ENCODE measurements at places on chromosomes 3 and 15.
A peak's percentile ranks its signal among the peaks of the same experiment; 100 is the strongest.

GRCh38 chr3:23762214-23762613, 43.5 kb upstream of the UBE2E1 start:
- no peak for DNase-seq
- H3K36me3 ChIP-seq: no peaks in the 10 kb centered on the region
- H3K27me3 ChIP-seq: no peaks in the 10 kb centered on the region
- no peak overlapping the region for H3K4me3 ChIP-seq
- H3K4me1 ChIP-seq: peaks cover 19% of the 10 kb centered on the region

- no peak overlapping the region for H3K4me3 ChIP-seq
- H3K27ac ChIP-seq: no peak overlapping the region
- no peaks in the 10 kb centered on the region for H3K36me3 ChIP-seq
- DNase-seq: no peak
Measured at GRCh38 chr3:116824208-116824607, 114.6 kb downstream of the TUSC7 start.

DNA sequence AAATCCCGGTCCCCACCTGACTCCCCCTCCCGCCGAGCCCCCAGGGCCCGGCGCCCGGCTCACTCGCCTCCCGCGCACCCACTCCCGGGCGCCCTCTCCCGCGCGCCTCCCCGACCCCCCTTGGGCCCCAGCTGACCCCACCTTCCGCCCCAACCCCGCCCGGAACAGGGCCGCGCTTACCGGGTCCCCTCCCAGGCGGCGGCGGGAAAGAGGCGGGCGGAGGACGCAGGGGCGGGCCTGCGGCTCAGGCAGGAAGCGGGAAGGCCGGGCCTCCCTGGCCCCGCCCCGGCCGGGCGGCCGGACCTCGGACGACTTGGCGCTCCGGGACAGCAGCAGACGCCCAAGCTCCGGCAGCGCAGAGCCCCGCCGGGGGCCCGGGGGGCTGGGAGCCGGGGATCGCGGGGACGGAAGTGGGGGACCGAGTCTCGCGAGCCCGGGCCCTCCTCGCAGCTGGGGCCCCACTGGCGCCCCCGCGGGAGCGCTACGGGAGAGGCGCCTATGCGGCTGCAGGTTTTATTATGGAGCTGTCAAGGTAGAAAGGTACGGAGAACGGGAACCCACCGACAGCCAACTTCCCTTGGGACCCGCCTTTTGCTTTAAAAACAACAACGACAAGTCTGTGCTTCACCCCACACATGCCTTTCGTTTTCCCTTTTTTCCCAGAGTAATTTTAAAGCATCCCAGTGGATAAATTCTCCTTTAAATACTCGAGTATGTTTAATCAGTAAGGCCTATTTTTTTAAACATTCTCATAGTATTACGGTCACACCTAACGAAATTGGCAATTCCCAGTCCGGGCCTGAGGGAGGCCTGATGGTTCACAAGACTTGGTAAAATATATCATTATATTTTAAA, at the start of gene SLC41A3:
Gene SLC41A3, minus strand, starts transcription at position 212 of the 855 bp plus-strand sequence. CDS start 15,905 bp downstream, outside the sequence.
- H3K27ac ChIP-seq: peak within 1 kb of the TSS; percentile 83
- peaks cover 2% of the 10 kb centered on the region for H3K36me3 ChIP-seq
- H3K27me3 ChIP-seq: no peaks in the 10 kb centered on the region
- DNase-seq: peak; percentile 75

- no peak overlapping the region for H3K27ac ChIP-seq
- DNase-seq: peak; percentile 88
- no peaks in the 10 kb centered on the region for H3K36me3 ChIP-seq
- no peak overlapping the region for H3K4me3 ChIP-seq
- peaks cover 42% of the 10 kb centered on the region for H3K4me1 ChIP-seq
Measured at GRCh38 chr3:194736896-194737600, 51.4 kb downstream of the FAM43A start.

DNA sequence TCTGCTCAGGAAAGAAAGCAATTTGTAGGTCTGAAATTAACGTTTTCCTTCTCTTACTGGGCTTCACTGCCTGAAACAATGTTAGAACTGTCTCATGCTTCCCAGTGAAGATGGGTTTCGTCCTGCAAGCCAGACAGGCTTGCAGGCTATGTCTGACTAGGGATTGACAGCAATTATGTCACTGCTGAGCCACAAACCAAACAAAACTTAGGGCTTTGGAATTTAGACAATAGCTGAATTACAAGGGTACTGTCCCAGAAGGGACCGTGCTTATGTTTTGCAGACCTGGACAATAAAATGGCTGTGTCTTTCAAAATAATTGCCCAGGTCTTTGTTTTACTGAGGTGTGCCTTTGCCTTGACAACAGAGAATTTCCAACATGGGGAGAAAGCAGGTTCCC, 46.3 kb upstream of the CCDC80 start:
- no peaks in the 10 kb centered on the region for H3K4me1 ChIP-seq
- H3K36me3 ChIP-seq: no peaks in the 10 kb centered on the region
- H3K4me3 ChIP-seq: no peak overlapping the region
- no peaks in the 10 kb centered on the region for H3K27me3 ChIP-seq
- no peak overlapping the region for H3K27ac ChIP-seq

- H3K4me3 ChIP-seq: no peak overlapping the region
- H3K4me1 ChIP-seq: peaks cover 3% of the 10 kb centered on the region
- H3K36me3 ChIP-seq: no peaks in the 10 kb centered on the region
- no peak for DNase-seq
- H3K27ac ChIP-seq: no peak overlapping the region
- no peaks in the 10 kb centered on the region for H3K27me3 ChIP-seq
Measured at GRCh38 chr3:151931171-151931570, 57.7 kb downstream of the SUCNR1 start.

- H3K36me3 ChIP-seq: no peaks in the 10 kb centered on the region
- no peaks in the 10 kb centered on the region for H3K4me1 ChIP-seq
- H3K27ac ChIP-seq: no peak overlapping the region
- DNase-seq: no peak
Measured at GRCh38 chr3:193762657-193763056, 169.6 kb downstream of the OPA1 start.

- peaks cover 35% of the 10 kb centered on the region for H3K36me3 ChIP-seq
- no peak overlapping the region for H3K4me3 ChIP-seq
- no peaks in the 10 kb centered on the region for H3K27me3 ChIP-seq
- no peak overlapping the region for H3K27ac ChIP-seq
Measured at GRCh38 chr3:184993394-184993793, 159.5 kb downstream of the C3orf70 start.

DNA sequence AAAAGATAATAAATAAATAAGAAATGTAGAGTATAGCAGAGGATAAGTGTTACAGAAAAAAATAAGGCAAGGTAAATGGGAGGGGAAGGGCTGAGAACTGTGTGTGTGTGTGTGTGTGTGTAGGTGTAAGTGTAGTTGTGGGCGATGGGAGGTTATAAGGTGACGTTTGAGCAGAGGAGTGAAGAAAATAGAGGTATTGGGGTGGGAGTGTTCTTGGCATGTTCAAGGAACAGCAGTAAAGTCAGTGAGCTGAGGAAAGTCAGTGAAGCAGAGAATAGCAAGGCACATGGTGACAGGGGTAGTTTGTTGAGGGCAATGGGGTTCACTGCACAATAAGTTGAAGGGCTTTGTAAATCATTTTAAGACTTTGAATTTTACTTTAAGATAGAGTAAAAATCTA, 30.9 kb upstream of the ZNF148 start:
- no peaks in the 10 kb centered on the region for H3K36me3 ChIP-seq
- H3K4me3 ChIP-seq: no peak overlapping the region
- H3K4me1 ChIP-seq: no peaks in the 10 kb centered on the region
- H3K27me3 ChIP-seq: no peaks in the 10 kb centered on the region
- no peak overlapping the region for H3K27ac ChIP-seq

- DNase-seq: peak; percentile 59
- H3K4me1 ChIP-seq: no peaks in the 10 kb centered on the region
- no peak overlapping the region for H3K4me3 ChIP-seq
- H3K36me3 ChIP-seq: no peaks in the 10 kb centered on the region
- H3K27ac ChIP-seq: no peak overlapping the region
Measured at GRCh38 chr3:12170207-12170606, 11.5 kb upstream of the TIMP4 start.

DNA sequence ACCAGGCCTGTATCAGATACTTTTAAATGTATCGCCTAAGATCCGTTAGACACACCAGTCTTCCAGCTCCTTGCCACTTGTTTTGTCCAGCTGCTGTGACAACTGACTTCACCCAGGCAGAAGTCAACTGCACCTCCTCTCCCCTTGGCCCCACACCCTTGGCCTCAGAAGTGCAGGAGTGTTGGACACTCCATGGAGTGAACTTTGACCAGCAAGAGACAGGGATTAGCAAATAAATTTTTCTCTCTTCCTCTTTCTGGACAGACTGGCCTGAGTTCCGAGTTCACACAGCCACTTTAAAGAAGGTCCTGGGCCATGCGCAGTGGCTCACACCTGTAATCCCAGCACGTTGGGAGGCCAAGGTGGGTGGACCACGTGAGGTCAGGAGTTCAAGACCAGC, 2.9 kb upstream of the CLN6 start:
- H3K27me3 ChIP-seq: no peaks in the 10 kb centered on the region
- peaks cover 32% of the 10 kb centered on the region for H3K4me1 ChIP-seq
- no peak overlapping the region for H3K4me3 ChIP-seq
- no peak for DNase-seq
- H3K27ac ChIP-seq: no peak overlapping the region

DNA sequence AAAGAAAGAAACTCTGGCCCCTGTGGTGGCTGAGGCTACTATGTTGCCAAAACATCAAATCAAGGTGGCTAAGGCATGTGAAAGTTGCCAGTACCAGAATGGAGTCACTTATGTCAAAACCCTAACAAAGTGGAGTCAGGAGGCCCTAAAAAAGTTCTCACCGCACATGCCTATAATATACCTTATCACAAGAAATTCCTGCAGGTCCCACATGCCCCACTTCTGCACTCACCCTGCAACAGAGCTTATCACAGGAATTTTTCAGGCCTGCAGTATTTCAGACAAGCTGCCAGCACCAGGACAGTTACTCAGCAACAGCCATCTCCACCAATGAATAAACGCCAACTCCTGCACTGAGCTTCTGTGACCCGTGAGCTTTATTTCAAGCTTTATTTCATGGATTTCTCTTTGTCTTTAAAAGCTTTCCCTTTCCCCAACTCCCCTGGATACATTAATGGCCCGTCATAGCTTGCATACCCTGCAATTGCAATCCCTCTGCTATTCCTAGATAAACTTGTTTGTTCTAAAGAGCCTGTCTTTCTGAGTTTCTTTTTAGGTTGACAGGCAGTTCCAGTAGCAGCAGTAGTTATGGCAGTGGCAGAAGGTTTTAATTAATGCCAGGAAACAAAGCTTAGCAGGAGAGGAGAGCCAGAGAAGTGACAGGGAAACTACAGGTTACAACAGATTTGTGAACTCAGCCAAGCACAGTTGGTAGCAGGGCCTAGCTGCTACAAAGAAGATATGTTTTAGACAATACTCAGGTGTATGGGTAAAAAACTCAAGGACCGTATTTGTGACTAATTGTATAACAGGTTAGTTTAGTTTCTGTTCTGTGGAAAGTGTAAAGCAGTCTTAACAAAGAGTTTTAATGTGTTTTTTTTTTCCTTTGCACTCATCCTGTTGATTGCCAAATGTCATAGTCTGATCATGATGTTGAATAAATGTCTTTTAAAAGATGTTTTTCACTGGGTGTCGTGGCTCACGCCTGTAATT, 15.9 kb upstream of the TMEM42 start:
- H3K27ac ChIP-seq: no peak overlapping the region
- no peak overlapping the region for H3K4me3 ChIP-seq
- no peaks in the 10 kb centered on the region for H3K27me3 ChIP-seq
- no peak for DNase-seq
- H3K36me3 ChIP-seq: peaks cover 29% of the 10 kb centered on the region

DNA sequence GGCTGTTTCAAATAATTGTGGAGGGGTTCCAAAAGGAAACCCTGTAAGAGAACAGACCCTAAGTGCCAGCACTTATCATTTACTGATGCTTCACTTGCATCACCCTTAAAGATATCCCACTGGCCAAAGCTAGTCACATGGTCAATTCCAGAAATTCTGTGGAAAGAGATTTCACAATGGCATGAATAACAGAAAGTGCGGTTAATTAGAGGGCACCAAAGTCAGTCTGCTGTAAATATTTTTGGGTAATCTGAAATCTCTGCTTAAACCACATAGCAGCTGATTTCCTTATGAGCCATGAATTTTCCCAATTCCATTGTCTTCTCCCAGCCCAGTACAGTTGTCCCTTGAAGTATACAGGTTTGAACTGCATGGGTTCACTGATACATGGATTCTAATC, 346.1 kb downstream of the SI start:
- no peaks in the 10 kb centered on the region for H3K4me1 ChIP-seq
- H3K4me3 ChIP-seq: no peak overlapping the region
- no peaks in the 10 kb centered on the region for H3K27me3 ChIP-seq
- H3K27ac ChIP-seq: no peak overlapping the region
- H3K36me3 ChIP-seq: no peaks in the 10 kb centered on the region
- DNase-seq: no peak

DNA sequence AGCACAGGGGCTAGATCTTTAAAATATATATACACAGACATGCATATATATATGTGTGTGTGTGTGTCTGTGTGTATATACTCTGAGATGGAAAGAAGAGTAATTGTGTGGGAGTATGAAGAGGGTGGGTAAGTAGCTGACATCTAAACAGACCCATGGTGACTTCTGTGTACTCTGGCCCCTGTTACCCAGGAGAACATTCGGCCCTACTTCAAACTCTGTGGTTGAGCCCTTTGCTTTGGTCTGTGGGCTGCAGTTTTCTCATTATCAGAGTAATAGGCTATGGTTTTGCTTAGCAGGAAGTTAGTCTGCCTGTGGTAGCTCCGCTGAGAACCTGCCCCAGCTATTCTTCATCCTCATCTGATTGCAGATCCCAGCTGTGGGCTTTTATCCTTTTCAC, 141.4 kb downstream of the RBPMS2 start:
- DNase-seq: peak; percentile 91
- peaks cover 39% of the 10 kb centered on the region for H3K4me1 ChIP-seq
- H3K36me3 ChIP-seq: peaks cover 20% of the 10 kb centered on the region
- peak overlapping the region; percentile 67 for H3K27ac ChIP-seq
- no peaks in the 10 kb centered on the region for H3K27me3 ChIP-seq
- H3K4me3 ChIP-seq: peak overlapping the region; percentile 40

GRCh38 chr3:51828297-51828696, 33.1 kb upstream of the IQCF2 start:
- H3K27me3 ChIP-seq: no peaks in the 10 kb centered on the region
- H3K36me3 ChIP-seq: no peaks in the 10 kb centered on the region
- H3K4me1 ChIP-seq: no peaks in the 10 kb centered on the region
- no peak overlapping the region for H3K27ac ChIP-seq

DNA sequence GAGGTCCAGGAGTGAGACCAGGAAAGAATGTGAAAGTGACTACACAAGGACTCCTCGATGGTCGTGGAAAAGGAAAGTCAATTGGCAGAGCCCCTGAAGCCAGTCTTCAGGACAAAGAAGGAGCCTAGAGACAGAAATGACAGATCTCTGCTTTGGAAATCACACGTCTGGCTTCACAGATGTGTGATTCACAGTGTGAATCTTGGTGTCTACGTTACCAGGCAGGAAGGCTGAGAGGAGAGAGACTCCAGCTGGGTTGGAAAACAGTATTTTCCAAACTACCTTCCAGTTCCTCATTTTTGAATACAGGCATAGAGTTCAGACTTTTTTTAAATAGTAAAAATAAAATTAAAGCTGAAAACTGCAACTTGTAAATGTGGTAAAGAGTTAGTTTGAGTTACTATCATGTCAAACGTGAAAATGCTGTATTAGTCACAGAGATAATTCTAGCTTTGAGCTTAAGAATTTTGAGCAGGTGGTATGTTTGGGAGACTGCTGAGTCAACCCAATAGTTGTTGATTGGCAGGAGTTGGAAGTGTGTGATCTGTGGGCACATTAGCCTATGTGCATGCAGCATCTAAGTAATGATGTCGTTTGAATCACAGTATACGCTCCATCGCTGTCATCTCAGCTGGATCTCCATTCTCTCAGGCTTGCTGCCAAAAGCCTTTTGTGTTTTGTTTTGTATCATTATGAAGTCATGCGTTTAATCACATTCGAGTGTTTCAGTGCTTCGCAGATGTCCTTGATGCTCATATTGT, 6.0 kb downstream of the CCR2 start:
- no peak overlapping the region for H3K4me3 ChIP-seq
- no peaks in the 10 kb centered on the region for H3K27me3 ChIP-seq
- peak; percentile 49 for DNase-seq
- no peaks in the 10 kb centered on the region for H3K36me3 ChIP-seq
- peaks cover 42% of the 10 kb centered on the region for H3K4me1 ChIP-seq

Measured in common myeloid progenitor, CD34-positive (primary cell).